SIG-M5 (cell line): ENCODE measurements at places on chromosomes 16 and 17.

- DNase-seq, result no peak
These were observed 43.5 kb upstream of the FOXF1 start for GRCh38 chr16:86466696-86467406.

GRCh38 chr17:43667506-43667905 is 5.8 kb upstream of the MEOX1 start:
- DNase-seq, result no peak

DNA sequence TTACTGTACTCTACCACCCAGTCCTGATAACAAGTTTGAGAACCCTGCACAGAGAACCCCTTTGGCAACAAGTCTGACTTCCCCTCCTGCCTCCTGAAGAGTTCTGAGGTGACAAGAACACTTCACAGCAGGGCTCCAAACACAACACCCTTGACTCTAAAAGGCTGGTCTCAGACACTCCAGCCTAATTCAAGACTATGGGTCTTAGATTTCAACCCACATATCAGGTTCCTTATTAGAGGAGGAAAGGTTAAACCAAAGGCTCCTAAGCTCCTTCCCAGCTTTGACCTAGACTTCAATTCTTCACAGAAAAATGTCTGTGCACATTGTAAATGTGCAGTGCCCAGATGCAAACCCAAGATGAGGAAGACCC is 23.0 kb downstream of the RANBP10 start:
- DNase-seq, result no peak

DNA sequence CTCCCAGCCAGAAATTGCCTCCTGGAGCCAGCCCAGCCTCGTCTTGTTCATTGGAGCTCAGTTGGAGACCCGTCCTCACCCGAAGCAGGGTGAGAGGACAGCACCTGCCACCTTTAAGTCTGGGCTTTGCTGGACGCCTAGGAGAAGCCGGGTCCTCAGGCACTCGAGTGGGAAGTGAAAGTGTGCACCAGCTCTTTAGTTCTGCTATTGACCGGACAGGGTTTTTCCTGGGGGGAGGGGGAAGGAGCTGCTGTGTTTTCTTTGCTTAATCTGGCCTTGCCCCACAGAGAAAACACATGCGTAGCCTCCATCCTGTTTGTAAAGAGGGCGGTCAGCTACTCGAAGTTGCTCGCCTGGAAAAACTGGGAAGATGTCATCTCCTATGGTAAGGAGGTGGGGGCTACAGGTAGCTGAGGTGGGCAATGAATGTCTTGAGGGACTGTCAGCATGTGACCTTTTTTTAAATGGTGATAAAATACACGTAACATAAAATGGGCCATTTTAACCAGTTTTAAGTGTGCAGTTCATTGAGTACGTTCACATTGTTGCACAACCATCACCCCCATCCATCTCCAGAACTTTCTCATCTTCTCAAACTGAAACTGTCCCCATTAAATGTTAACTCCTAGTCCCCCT is 34.4 kb downstream of the CMIP start:
- peak; percentile 28 for DNase-seq

- DNase-seq, result no peak
These were observed 52.5 kb downstream of the MRC2 start for GRCh38 chr17:62679866-62680377.

GRCh38 chr16:17303101-17303500 is 167.7 kb downstream of the XYLT1 start:
- DNase-seq, result no peak

DNA sequence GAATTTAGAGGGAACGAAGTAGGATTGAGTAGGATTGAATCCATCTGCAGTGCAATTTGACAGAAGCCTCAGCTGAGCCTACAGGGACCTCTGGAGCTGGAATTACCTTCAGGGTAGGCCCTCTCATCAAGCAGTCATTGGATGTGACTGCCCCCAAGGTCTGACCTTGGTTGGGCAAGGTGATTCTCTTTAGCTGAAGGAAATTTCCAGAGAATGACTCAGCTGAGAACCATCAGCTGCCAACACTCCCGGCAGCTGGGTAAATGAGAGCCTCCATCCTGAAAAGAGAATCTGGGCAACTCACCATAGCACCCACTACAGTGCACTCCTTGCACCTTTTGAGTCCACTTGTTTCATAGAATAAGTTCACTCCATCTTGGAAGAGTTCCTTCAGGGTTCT is 113.5 kb upstream of the MED13 start:
- DNase-seq, result no peak

- DNase-seq, result no peak
These were observed 10.4 kb downstream of the RAI1 start for GRCh38 chr17:17691468-17692263.

DNA sequence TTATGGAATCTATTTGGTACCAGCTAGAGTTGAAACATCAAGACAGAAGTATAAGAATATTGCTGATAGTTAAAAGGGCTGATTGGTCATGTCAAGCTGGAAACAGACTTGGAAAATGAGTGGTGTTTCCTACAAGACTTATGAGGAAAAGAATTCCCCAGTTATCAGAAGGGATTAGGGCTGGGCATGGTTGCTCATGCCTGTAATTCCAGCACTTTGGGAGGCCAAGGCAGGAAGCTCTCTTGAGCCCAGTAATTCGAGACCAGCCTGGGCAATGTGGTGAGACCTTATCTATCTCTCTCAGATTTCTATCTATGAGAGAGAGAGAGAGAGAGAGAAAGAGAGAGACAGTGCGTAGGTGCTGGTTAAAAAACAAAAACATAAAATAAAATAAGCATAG is 139.5 kb upstream of the PMFBP1 start:
- DNase-seq, result no peak

GRCh38 chr17:49595328-49595727 is 19.7 kb downstream of the NXPH3 start:
- no peak for DNase-seq

GRCh38 chr17:28491860-28492259 is 14.3 kb upstream of the FOXN1 start:
- no peak for DNase-seq

- DNase-seq, result no peak
These were observed 8.8 kb downstream of the RPL19 start for GRCh38 chr17:39208893-39209292.

- no peak for DNase-seq
These were observed 16.6 kb upstream of the PDXDC1 start for GRCh38 chr16:14958323-14958600.

- DNase-seq, result no peak
These were observed 70.1 kb downstream of the ABCC1 start for GRCh38 chr16:16019488-16019887.

DNA sequence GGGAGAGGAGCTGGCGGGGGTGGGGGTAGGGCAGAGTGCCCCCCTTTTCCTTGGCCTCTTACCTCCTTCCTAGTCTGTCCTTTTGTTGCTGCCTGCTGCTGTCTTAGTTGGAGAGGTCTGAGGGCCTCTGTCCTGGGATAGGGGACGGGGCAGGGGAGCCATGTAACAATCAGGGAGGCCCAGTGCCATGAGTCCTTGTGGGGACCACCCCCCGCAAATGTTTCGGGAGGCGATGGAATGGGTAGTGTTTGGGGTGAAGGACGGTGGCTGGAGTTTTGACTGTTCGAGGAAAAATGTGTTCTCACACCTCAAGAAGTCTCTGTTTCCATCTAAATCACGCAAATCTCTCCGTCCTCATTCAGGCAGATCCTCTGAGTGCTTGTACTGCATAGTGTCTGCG is 99.0 kb downstream of the OR1D5 start:
- no peak for DNase-seq

DNA sequence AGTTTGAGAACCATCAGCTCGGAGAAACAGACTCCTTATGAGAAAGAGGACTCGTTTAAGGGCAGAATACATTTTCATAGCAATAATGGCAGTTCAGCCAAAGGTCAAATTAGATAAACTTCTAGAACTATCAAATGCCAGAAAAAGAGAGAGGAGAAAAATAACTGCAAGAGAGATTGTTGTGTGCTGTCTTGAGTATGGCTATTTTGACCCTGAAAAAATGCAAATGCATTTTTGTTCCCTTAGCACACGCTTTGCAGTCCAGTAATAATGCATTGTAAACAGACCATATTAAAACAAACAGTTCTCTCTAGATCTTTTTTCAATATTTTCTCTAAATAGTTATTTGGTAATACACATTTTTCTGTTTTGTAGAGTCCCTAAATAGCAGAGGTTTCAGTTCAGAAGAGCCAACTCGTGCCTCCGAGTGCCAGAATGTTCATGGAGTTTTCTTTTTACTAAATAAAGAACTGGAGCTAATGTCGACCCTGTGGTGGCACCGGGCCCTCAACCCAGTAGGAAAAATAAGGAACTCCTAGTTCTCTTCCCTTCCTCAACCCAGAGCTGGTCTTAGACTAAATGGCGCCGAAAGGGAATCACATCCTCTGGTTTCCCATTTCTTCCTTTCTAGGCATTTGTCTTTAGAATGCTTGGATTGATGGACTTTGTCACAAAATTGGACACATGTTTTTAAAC is 298.0 kb downstream of the MAP2K4 start:
- no peak for DNase-seq

DNA sequence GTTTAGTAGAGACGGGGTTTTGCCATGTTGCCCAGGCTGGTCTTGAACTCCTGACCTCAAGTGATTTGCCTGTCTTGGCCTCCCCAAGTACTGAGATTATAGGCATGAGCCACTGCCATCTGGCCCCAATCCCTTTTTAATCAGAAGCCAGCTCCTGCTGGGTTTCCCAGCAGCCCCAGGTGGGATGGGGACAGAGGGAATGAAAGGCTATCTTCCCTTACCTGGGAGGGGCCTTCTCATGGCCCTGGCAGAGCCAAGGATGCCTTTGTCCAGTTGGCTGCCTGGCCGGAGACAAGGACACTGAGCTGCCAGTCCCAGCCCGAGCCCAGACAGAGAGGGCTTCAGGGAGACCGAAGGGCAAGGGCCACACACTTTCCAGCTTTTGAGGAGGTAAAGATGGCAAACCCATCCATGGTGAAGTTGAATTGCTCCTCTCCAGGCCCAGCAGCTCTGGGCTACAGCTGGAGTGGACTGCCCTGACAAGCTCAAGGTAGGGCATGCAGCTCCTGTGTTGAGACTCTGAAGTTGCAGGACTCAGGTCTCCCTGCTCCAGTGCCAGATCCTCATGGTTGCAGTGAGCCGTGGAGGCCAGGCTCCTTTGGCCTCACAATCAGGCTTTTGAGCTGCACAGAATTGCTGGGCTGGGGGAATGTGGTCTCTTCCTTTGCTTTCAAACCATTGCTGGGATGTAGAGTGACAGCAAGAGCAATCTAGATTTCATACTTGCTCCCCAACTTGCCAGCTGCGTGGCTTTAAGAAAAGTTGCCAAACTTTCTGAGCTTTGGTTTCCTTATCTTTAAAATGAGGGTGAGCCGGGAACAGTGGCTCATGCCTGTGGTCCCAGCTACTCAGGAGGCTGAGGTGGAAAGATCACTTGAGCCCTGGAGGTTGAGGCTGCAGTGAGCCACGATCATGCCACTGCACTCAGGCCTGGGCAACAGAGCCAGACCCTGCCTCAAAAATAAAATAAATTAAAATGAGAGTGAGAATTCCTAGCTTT is 44.5 kb upstream of the IL34 start:
- no peak for DNase-seq

DNA sequence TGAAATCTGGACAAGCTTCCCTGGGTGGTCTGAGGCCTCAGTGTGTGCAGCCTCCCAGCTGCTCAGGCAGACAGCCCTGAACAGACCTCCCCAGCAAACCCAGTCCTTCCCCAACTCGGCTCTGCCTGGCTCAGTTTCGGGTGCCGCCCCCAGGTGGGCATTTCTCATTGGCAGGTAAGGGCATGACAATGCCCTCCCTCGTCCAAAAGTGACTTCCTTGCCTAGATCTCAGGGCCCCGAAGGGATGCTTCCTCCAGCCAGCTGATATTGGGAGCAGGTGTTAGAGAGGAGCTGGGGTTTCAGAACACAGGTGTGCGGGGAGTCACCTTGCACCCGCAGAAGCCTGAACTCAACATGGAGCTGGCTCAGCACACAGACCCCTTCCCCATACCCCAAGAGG is 3.8 kb upstream of the PPL start:
- no peak for DNase-seq

- DNase-seq, result no peak
These were observed 9.3 kb upstream of the WBP2 start for GRCh38 chr17:75864448-75864871.

- DNase-seq, result no peak
These were observed 58.3 kb upstream of the CIBAR2 start for GRCh38 chr16:85170590-85171003.

DNA sequence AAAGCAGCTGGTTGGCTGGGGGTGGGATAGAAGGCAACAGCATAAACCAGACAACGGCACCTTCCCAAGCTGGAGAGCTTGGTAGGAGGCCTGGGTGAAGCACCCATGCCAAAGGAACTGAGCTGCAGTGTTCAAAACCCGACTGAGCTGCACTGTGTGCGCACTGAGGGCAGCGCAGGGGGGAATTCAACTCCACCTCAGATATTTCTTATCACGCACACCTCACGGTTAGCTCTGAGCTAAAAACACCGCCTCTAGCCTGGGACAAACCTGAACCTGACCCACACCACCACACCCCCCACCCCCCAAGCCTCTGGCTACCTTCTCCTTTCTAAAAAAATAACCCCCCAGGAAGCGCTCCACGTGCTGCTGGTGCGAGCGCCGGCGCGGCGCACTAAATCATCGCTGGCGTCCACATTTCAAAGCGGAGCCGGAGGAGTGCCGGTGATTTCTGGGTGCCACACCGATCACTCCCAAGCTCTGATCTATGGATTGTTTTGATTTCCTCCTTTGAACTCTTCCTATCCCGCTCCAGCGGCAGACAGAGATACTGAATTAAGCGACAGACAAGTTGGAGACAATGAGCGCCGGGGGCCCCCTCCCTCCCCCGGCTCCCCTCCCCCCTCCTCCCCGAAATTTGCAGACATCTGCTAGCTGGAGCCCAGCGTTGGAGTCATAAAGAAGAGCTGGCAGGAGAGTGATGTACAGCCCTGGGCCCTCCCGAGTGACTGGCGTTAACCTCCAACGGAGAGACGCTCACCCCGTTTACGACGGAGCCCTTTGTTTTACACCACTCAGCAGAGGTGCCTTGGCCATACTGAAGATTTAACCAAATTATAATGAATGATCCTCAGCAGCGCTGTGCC is 85.0 kb downstream of the NOG start:
- no peak for DNase-seq

GRCh38 chr16:76882105-76882504 is 308.9 kb upstream of the MON1B start:
- no peak for DNase-seq

- DNase-seq, result no peak
These were observed 50.2 kb upstream of the ATF7IP2 start for GRCh38 chr16:10335681-10336080.

- no peak for DNase-seq
These were observed 92.5 kb downstream of the SDK2 start for GRCh38 chr17:73551759-73552158.

- DNase-seq, result no peak
These were observed 97.5 kb downstream of the OR1D5 start for GRCh38 chr17:2965621-2966595.

- DNase-seq, result no peak
These were observed 22.1 kb downstream of the TRIM25 start for GRCh38 chr17:56891751-56892150.

- no peak for DNase-seq
These were observed 12.8 kb downstream of the CDIP1 start for GRCh38 chr16:4525634-4526277.

GRCh38 chr16:54719624-54720023 is 211.0 kb upstream of the IRX5 start:
- no peak for DNase-seq

- no peak for DNase-seq
These were observed 10.9 kb downstream of the CLUH start for GRCh38 chr17:2700491-2701141.

GRCh38 chr17:39401412-39402243 is at the start of gene FBXL20:
FBXL20 (minus strand) TSS chr17:39401626; CDS start chr17:39401402, 224 bp downstream.
- DNase-seq, result peak; percentile 36

- no peak for DNase-seq
These were observed 2.8 kb downstream of the FAM171A2 start for GRCh38 chr17:44360826-44361225.
